ENCODE measurements at places on chromosomes 5 and 9. TPM values are rescaled to one million over a fixed set of nuclear protein-coding genes. Genes with fewer than 3 reads are reported as not detected.

Gene UGCG
- 44.9 TPM for total RNA-seq

Gene SPATA31E1
- total RNA-seq = not detected

Gene ZBED3
- total RNA-seq = 8.0 TPM

Gene HABP4
- total RNA-seq = 9.9 TPM

Gene CDX1
- not detected for total RNA-seq

Gene CCL28
- total RNA-seq = 3.4 TPM

Gene WDR38
- total RNA-seq = not detected

Gene SMIM3
- total RNA-seq = 7.6 TPM

Gene RANBP17
- 53.1 TPM for total RNA-seq

Gene C1QTNF3
- total RNA-seq = 1.7 TPM

Gene MAP3K1
- 13.0 TPM for total RNA-seq

Gene DIPK1B
- total RNA-seq = 60.0 TPM

Gene PCDHB16
- total RNA-seq = 2.4 TPM

Gene GABRA1
- 0.16 TPM for total RNA-seq

Gene SPINK7
- not detected for total RNA-seq
